ENCODE measurements at places on chromosomes 7 and 10.

GRCh38 chr7:3028071-3028757 is 15.5 kb downstream of the CARD11 start:
- DNase-seq, result peak; percentile 53

DNA sequence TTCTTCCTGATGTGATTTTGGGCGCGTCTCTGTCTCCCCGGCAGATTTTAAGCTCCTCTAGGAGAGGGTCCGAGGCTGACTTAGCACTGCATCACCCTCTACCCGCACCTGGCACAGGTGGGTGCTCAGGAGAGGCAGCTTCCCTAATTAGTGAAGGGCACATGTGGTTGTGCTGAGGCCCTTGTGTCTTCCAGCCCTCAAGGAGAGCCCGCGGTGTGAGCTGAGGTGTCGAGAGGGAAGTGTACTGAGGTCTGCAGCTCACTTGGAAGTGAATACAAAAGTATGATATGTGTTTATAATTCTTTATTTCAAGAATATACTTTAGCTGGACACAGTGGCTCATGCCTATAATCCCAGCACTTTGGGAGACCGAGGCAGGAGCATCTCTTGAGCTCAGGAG is 20.4 kb upstream of the JAKMIP3 start:
- DNase-seq, result no peak

GRCh38 chr7:129144095-129144833 is at the start of gene TSPAN33:
TSS of gene TSPAN33 (plus strand) at chr7:129144707. CDS start at chr7:129144981, 274 bp downstream.
- peak; percentile 83 for DNase-seq

DNA sequence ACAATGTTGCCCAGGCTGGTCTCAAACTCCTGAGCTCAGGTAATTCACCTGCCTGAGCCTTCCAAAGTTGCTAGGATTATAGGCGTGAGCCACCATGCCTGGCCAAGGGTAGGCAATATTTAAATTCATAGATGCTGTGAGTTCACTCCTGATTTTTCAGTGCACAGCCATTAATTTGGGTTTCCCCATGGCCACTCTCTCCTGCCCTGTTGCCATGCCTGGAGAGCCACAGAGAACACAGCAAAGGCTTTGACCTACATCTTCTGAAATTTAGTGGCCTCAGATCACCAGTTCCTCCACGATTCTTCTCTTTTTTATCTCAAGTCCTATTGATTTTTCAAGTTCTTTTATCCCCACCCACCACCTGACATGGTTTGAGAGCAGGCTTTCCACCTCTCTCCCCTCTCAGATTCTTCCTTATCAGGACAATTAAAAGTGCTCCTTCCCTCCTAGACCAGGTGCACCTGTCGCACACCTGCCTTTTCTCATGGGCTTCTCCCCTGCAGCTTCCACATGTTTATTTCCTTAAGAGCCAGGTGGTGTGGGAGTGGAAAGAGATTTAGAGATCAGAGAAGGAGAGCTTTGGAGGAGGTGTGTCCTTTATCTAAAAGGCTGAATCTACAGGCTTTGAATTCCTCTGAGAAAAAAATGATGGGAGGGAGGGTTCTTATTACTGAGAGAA is 123.8 kb downstream of the ADRA2A start:
- DNase-seq, result no peak

- no peak for DNase-seq
Observed at GRCh38 chr10:14945108-14945507, 8.8 kb downstream of the DCLRE1C start.

GRCh38 chr10:88147000-88147798 is 283.8 kb downstream of the PTEN start:
- DNase-seq, result no peak

DNA sequence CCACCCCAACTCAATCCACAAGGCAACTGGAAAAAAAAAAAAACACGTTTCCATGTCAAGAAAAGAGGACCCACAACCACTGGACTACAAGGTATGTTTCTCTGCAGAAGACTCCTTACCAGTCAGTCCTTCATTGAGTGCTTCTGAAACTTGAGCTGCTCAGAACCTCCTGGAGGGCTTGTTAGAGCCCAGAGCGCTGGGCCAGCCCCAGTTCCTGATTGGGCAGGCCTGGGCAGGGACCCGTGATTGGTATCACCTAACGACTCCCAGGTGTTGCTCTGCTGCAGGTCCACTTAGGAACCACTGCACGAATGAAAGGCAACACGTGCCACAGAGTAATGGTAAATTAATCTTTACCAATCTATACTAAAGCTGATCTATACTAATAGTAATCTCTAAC is 473 bp upstream of the CCDC201 start:
- DNase-seq, result no peak

- no peak for DNase-seq
Observed at GRCh38 chr7:17743316-17743715, 197.0 kb downstream of the SNX13 start.

DNA sequence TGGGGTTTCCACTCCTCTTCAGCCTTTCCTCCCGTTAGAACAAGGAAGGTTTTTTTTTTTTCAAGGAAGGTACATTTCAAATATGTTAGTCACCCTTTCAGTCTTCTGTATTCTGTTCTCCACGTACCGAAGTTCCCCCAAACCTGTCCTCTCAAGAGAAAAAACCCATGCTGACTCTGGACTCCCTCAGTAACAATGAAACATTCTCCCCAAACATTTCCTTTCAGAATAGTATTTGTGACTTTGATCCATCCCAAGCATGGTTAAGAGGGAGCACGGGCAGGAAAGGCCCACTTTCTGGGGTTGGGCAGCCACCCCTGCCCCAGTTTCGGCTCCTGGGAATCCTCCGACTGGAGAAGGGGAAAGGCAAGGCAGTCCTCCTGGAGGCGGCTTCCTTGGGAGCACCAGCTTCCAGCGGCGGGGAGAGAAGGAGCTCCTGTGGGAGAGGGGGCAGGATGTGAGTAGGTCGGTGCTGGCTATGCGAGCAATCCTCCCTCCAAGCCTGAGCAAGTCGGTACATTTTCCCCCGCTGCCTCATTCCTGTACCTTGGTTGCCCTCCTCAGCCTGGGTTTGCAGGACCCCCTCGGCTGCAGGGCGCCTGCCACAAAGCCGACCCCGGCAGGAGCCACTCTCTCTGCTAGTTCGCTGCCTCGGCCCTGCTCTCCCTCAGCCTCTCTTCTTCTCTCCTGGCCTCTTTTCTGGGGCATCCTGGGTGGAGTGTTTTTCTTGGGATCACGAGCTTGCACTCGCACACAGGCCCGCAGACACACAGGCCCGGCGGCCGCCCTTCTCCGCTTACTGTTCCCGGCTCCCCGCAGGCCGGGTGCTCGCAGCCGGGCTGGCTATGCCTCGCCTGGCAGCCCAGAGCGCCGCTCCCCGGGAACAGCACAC is 2.1 kb upstream of the HOXA1 start:
- DNase-seq, result no peak

DNA sequence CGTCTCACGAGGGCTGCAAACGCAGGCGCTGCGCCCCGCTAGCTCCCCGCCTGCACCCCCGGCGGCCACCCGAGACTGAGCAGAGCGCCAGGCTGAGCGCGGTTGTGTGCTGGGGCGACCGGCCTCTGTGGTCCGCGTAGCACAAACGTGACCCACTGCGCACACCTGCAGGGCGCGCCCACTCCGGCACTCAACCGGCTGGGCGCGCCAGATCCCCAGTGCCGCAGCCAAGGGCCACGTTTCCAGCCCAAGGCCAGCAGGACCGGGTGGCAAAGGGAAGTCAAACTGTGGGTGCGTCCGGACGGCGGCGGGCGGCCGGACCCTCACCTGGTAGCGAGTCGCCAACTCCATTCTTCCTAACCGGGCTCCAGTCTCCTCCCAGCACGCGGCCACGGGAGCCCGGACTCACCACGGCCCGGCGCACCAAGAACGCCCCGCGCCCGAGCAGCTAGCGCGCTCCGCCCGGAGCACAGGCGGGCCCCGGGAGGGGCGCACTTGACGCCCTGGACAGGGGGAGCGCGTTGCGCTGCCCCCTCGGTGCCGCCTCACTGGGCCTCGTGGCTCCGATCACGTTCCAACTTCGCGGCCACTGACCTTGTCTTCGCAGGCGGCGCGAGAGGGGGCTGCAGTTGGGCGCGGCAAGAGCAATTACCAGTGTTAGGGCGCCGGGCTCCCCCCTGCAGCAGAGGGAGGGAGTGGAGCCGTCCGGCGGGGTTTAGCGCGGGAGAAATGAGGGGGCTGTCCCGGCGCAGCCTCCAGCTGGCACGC is at the start of gene CDCA7L:
TSS of gene CDCA7L (minus strand) at position 446 of the 768 bp plus-strand sequence. CDS start at position 351, 95 bp downstream.
- peak; percentile 73 for DNase-seq

DNA sequence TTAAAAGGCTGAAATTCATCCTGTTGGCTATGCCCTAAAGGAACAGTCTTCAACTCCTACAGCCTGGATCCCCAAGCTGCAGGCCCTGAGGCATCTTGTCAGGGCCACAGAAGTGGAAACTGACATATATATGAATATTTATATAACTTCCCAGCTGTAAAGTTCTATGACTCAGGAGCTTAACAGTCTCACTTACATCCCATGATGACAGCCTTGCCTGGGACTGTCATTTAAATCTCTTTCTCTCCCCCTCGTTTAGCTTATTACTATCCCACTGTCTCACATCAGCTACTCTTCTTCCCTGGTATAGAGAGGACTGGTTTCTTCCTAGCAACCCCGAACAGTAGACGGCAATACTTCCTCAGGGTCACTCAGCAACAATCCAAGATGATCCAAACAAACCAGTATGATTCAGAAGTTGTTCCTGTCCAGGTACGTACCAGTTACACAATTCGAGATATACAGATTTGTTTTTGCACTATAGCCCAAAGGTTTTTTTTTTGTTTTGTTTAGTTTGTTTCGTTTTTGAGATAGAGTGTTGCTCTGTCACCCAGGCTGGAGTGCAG is 22.7 kb downstream of the KIAA1549 start:
- DNase-seq, result no peak

- DNase-seq, result no peak
Observed at GRCh38 chr10:70603449-70603801, 884 bp upstream of the PRF1 start.

GRCh38 chr7:55113760-55114540 is 95.1 kb downstream of the EGFR start:
- no peak for DNase-seq

DNA sequence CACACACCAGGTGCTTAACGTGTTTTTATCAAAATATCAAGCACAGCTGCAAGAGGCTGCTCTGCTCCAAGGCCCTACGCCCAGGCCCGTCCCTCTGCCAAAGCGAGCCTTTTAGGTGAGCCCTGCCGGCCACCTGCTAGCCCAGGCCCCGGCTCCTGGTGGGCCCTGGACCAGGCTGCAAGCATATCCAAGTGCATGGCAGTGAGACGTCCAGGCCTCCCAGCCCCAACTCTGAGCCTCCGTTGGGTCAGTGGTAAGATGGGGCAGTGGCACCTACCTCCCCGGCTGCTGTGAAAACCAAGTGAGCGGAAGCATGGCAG is 136.2 kb downstream of the LHPP start:
- no peak for DNase-seq

- peak; percentile 69 for DNase-seq
Observed at GRCh38 chr10:110279407-110279986, 25.2 kb downstream of the SMNDC1 start.

GRCh38 chr7:105002-105401 is 87.4 kb upstream of the FAM20C start:
- DNase-seq, result no peak

GRCh38 chr10:62972103-62972502 is 155.9 kb upstream of the EGR2 start:
- no peak for DNase-seq

GRCh38 chr7:17546189-17546588 is 247.7 kb downstream of the AHR start:
- no peak for DNase-seq

- DNase-seq, result no peak
Observed at GRCh38 chr10:124508070-124508667, 46.5 kb downstream of the LHPP start.

GRCh38 chr7:151298765-151299164 is 42.8 kb upstream of the NUB1 start:
- no peak for DNase-seq

GRCh38 chr7:28165961-28166955 is 14.3 kb downstream of the JAZF1 start:
- DNase-seq, result peak; percentile 22

GRCh38 chr10:102869258-102870198 is at the start of gene AS3MT:
TSS of gene AS3MT (plus strand) at chr10:102869470. CDS start at chr10:102869593, 123 bp downstream.
- peak; percentile 79 for DNase-seq

DNA sequence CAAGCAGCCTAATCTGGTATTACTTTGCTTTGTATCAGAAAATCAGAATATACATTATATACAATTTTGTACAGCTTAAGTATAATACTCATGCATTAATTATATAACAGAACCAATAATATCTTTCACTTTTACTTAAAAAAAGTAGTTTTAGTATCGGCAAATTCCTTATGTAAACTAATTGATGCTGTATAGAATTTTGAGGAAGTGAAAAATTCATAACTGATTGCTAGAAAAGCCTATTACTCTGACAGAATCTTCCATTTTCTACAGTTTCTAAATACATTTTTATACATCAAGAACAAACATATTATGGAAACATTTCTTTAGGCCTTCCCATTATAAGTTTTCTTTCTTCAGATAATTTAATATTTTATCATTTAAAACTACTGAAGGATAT is 124.0 kb upstream of the GPR22 start:
- no peak for DNase-seq

- DNase-seq, result no peak
Observed at GRCh38 chr10:4283846-4284610, 499.0 kb upstream of the KLF6 start.

- DNase-seq, result peak; percentile 60
Observed at GRCh38 chr7:94580601-94581000, 71.0 kb downstream of the CASD1 start.

DNA sequence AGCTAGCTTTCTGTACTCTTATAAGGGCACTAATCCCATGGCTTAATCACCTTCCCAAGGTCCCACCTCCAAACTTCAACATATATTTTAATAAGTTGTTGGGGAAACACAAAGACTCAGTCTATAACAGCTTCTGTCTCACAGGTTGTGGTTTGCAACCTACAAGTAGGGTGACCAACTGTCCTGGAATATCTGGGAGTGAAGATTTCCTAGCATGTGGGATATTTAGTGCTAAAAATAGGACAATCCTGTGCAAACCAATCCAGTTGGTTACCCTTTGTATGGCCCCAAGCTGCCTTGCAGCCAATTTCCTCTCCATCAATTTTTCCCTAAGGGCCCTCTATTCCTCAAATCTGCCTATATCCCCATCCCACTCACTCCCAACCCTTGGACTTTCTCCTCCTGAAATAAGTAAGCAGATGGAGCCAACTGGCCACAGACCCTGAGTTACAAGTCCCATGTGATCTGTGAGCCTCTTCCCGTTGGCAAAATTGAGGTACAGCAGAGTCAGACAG is 82.3 kb downstream of the FAM13C start:
- DNase-seq, result no peak

DNA sequence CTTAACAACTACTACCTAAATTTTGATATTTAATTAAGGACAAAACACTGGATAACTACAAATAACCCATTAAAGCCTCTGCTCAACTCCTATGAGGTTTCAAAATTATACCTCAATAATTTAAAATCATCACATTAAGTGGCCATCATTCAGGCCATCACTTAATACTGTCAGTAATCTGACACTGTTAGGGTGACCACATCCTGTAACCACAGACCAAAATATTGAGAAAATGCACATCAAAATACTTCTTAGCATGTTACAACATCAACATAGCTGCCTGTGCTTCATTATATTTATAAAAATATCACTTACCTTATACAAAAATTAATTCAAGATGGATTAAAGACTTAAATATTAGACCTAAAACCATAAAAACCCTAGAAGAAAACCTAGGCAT is 23.3 kb downstream of the SEM1 start:
- no peak for DNase-seq

Data from hepatocyte (in vitro differentiated cells).